Activated gamma-delta T cell (primary cell): ENCODE measurements at places on chromosomes 2 and 18.

- no peak for DNase-seq
These were observed 64.3 kb downstream of the HNMT start for GRCh38 chr2:138028538-138028937.

GRCh38 chr2:230931556-230932231, 6.7 kb upstream of the GPR55 start:
- DNase-seq = no peak

- no peak for DNase-seq
These were observed 138.9 kb downstream of the SMAD2 start for GRCh38 chr18:47791461-47791985.

DNA sequence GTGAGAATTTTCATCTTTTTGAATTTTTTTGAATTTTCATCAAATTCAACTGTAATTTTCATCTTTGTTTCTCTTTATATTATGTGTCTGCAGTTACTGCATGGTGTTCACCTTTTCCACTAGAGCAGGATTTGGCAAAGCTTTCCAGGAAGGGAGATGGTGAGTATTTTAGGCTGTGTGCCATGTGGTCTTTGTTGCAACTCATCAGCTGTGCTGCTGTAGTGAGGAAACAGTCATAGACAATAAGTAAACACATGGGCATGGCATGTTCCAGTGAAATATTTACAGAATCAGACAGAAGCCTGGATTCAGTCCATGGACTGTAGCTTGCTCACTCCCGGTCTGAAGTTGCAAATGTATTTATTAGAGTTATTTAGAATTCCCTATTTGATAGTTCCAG, 120.4 kb downstream of the DCDC2C start:
- no peak for DNase-seq

- DNase-seq = no peak
These were observed 88.7 kb downstream of the ASB1 start for GRCh38 chr2:238515377-238515776.

DNA sequence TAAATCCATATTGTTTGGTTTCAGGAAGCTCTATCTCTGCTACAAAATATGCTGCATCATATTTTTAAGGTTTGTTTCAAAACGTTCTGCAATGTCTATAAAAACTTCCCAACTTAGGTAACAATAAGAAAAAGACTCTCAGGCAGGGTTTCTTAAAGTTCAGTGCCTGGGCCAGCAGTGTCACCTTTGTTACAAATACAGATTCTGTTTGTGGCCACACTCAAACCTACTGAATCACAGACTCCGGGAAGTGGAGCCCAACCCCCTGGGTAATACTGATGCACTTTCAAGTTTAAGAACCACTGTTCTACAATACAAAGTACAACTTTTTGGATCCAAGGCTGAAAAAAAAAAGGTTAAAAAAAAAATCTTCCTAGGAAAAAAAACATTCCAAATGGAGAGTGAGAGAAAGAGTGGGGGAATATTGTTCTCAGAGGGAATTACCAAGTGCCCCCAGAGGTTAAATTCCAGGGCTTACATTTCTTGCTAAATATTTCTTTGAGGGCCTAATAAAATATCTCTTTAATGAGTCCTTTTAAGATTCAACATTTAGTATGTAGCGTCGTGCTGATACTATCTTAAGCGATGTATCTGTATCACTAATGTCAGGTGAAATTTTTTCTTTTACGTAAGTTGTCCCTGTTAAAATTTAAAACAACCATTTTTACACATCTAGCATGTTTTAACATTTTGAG, 476.7 kb downstream of the TXNL1 start:
- DNase-seq = no peak

DNA sequence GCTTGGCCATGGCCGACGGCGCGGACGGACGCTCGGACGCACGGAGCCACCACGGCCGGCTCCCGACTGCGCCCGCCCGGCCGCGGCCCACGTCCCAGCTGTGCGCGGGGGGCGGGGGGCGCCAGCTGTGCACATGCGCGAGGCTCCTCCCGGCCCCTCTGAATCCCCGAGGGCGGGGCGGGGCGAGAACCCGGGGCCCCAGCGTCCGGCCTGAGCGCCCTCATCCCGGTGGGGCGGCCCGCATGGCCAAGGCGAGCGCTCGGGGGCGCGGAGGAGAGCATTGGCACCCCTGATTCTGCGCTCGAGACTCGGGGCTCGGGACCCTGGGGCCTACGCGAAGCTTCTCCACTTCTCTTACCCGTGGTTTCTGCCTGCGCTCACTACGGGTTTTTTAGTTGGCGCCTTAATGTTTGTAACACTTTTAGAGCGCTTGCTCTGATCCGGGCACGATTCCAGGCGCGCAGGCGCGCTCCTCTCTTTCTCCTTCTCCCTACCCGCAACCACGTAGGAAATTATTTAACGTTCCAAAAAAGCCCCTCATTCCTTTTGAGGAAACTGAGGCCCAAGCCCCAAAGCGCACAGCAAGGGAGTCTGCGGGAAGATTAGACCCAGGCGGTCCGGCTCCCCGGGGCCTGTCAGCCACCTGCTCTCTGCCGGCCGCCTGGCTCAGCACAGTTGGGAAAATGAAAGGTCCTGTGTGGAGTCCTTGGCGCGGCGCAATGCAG, at the start of gene PXDN:
Gene PXDN (minus strand): TSS at position 70 of the 725 bp plus-strand sequence. CDS start 60 bp downstream, at position 10.
- no peak for DNase-seq

- no peak for DNase-seq
These were observed 3.0 kb downstream of the CD8A start for GRCh38 chr2:86787736-86788135.

DNA sequence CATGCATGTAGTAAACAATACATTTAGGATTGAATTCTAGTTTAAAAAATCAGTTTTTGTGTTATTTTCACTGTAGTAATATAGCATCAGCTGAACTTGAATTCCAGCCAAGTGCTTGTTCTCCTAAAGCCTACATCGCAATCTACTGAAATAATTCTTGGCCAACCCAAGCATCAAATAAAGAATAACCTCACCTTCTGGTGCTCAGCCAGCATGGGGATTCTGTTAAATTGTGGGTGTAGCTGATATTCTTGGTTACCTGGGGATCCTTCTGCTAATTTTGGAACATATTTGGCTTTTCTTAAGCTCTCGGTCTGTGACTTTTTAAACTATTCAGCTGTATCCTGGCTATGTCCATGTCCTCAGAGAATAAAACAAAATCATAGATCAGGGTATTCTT, 248.8 kb downstream of the NRXN1 start:
- no peak for DNase-seq

DNA sequence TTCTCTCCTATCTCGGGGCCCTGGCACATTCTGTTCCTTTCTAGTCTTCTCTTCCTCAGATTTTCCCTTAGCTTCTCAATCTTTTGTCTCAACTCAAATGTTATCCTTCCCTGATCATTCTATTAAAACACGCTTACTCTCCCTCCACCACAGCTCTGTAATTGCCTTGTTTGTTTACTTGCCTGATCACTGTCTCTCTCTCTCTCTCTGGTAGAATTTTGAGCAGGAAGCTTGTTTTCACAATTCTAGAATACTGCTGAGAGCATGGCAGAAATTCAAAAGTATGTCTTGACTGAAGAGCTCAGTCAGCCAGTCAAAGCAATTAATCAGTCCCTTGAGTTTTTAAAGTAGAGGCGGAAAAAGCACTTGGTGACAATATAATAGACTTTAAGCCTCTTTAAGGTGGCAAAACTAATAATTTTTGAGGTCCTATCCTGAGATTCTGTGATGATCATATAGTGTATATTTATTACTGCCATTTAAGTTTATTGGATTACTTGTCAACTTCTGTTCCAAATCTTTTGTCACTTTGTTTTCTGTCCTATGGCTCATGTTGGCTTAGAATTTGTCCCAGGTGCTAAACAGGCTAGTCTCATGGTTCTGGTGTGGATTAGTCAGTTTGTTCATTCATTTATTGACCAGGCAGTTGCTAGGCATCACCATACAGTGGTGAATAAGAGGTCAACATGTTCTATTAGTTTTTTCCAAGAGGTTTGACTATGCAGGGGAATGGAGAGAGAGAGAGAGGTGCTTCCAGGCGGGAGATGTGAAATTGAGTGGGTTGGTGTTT, 2.3 kb downstream of the PSMD1 start:
- no peak for DNase-seq

DNA sequence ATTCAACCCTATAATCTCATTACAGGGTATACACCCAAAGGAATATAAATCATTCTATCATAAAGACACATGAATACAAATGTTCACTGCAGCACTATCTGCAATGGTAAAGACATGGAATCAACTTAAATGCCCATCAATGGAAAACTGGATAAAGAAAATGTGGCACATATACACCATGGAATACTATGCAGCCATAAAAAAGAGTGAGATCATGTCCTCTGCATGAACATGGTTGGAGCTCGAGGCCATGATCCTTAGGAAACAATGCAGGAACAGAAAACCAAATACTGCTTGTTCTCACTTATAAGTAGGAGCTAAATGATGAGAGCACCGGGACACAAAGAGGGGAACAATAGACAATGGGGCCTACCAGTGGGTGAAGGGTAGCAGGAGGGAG, 88.5 kb upstream of the CD226 start:
- DNase-seq = no peak

- DNase-seq = no peak
These were observed 46.7 kb upstream of the GPR17 start for GRCh38 chr2:127599211-127599610.

DNA sequence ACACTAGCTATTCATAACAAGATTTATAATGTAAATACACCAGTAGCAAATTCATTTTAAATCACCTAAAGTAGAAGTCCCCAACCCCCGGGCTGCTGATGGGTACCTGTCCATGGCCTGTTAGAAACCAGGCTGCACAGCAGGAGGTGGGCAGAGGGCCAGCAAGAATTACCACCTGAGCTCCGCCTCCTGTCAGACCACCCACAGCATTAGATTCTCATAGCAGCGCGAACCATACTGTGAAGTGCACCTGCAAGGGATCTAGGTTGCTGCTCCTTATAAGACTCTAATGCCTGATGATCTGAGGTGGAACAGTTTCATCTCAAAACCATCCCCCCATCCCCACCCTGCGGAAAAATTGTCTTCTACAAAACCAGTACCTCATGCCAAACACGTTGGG, 71.3 kb downstream of the KANSL1L start:
- DNase-seq = no peak
